ENCODE measurements at places on chromosomes 4 and X. TPM values are rescaled to one million over a fixed set of nuclear protein-coding genes. Genes with fewer than 3 reads are reported as not detected.
A peak's percentile ranks its signal among the peaks of the same experiment; 100 is the strongest.

CXXC4 gene
- total RNA-seq = 2.4 TPM

USP27X gene
- 5.1 TPM for total RNA-seq

DOK7 gene
- 0.22 TPM for total RNA-seq

UCHL1 gene
- 488 TPM for total RNA-seq

HDAC8 gene
- 22.5 TPM for total RNA-seq

- peaks cover 64% of the 10 kb centered on the region for H3K4me1 ChIP-seq
- H3K4me3 ChIP-seq = no peak overlapping the region
- peaks cover 6% of the 10 kb centered on the region for H3K36me3 ChIP-seq
- peak overlapping the region; percentile 80 for H3K27ac ChIP-seq
- no peak for DNase-seq
These were observed 112.5 kb downstream of the MID1 start for GRCh38 chrX:10507876-10508275.

- no peaks in the 10 kb centered on the region for H3K27me3 ChIP-seq
- no peak overlapping the region for H3K27ac ChIP-seq
- no peak overlapping the region for H3K4me3 ChIP-seq
- no peak for DNase-seq
These were observed 271.2 kb upstream of the SMIM31 start for GRCh38 chr4:164482758-164483157.

GRCh38 chrX:85993539-85994197 lies 53.7 kb downstream of the CHM start:
- no peak overlapping the region for H3K4me3 ChIP-seq
- no peak for DNase-seq
- no peak overlapping the region for H3K27ac ChIP-seq
- no peaks in the 10 kb centered on the region for H3K27me3 ChIP-seq

GRCh38 chrX:16711893-16712547 lies 449 bp downstream of the CTPS2 start:
- peak overlapping the region; percentile 82 for H3K4me3 ChIP-seq
- H3K4me1 ChIP-seq = peaks cover 12% of the 10 kb centered on the region
- peak; percentile 20 for DNase-seq
- H3K36me3 ChIP-seq = peaks cover 12% of the 10 kb centered on the region

GRCh38 chrX:39905538-39905891 lies 192.2 kb downstream of the BCOR start:
- peaks cover 16% of the 10 kb centered on the region for H3K27me3 ChIP-seq
- no peak for DNase-seq
- no peak overlapping the region for H3K4me3 ChIP-seq
- H3K36me3 ChIP-seq = no peaks in the 10 kb centered on the region
- H3K4me1 ChIP-seq = peaks cover 19% of the 10 kb centered on the region

GRCh38 chrX:9003041-9003440 lies 30.9 kb downstream of the FAM9B start:
- H3K27me3 ChIP-seq = no peaks in the 10 kb centered on the region
- H3K27ac ChIP-seq = no peak overlapping the region
- no peak for DNase-seq
- no peak overlapping the region for H3K4me3 ChIP-seq
- H3K4me1 ChIP-seq = no peaks in the 10 kb centered on the region

- 0 out of 2 replicates have a peak, but pooled peaks cover 2% of the 10 kb centered on the region for H3K36me3 ChIP-seq
- 0 out of 2 replicates have a peak, but pooled peaks cover 4% of the 10 kb centered on the region for H3K4me1 ChIP-seq
- H3K4me3 ChIP-seq = no peak within 1 kb of the TSS
- DNase-seq = no peak
These were observed at the start of gene NXF3 for GRCh38 chrX:103092942-103093341. NXF3 (minus strand) TSS chrX:103093143; CDS start chrX:103093023, 120 bp downstream.

DNA sequence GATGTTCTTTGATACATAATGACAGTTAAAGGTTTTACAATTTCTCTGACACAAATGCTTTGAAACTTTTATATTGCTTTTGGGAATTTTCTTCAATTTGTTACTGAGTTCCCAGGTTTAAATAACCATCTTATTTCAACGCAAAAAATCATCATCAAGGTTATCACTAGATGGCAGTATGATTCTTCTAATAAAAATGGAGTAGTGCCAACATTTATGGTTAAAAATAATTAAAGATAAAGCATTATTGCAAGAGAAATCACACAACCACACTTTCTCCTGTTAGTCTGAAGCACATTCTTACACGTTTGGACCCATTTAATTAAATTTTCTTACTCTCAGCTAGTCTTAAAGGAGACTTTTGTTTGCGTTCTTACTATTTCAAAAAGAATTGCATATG lies 611.3 kb upstream of the CPXCR1 start:
- peaks cover 4% of the 10 kb centered on the region for H3K4me1 ChIP-seq
- no peak overlapping the region for H3K4me3 ChIP-seq
- no peaks in the 10 kb centered on the region for H3K27me3 ChIP-seq
- DNase-seq = no peak
- no peak overlapping the region for H3K27ac ChIP-seq

DNA sequence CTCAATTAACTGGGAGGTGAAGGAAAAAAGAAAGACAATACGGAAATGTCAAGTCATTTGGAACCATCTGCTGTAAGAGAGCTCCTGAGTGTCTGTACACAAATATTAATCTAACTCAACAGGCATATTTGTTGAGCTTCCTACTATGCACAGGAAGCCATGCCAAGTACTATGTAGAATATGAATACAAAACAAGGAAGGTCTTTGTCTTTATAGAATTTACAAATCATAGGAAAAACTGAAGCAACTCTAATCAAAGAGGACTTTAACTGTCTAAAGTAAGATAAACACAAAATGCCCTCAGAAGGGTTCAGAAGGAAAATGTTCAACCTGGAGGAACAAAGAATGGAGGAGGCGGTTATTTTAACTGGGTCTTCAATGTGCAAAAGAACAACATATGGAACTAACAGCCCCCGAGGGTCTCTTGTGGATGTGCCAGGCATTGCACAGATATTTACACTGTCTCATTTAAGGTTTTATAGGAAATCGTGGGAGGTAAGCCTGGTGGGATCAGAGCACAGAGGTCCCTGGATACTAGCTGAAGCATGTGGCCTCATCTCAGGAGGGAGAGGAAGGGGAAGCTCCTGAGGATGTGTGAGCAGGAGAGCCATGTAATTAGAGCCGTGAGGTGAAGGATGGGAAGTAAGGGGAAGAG lies 5.8 kb downstream of the FAM114A1 start:
- H3K27me3 ChIP-seq = no peaks in the 10 kb centered on the region
- no peak overlapping the region for H3K4me3 ChIP-seq
- DNase-seq = no peak

DNA sequence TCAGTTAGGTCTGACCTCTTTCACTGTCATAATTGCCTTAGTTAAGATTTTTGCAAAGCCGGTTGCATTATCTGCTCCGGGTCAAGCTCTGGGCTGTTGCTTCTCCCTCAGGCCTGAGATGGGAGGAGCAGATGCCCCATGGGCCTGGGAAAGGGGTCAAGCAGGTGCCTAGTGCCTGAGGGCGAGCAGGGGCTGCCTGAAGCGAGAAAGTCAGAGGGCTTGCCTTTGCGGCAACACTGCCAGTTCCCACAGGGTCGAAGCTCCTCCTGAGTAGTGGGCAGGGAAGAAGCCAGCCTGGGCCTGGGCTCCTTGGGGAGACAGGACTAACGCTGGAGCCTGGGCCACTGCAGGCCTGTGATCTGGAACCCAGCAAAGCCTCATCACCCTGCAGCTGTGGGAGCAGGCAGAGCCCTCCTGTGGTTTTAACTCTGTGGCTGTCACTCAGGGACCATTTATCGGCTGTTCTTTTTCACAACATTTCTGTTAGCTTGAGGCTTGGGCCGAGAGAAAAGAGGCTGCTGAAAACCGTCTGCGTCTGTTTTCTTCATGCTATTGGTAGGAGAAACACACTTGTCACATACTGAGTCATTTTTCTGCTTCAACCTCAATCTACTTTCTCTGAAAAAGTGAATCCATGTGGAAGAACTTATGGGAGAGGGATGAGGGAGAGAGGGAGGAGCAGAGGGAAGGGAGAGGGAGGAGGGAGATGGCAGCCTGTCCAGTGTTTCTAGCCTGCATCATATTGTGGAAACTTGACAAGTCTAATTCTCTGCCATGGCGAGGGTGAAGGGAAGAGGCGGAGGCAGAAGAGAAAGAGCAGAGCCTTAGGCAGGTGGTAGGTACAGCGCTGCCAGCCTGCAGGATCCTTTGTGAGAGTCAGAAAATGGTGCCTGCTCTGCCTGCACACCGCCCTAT lies 68.4 kb downstream of the RHOH start:
- H3K27me3 ChIP-seq = no peaks in the 10 kb centered on the region
- H3K36me3 ChIP-seq = no peaks in the 10 kb centered on the region
- H3K4me1 ChIP-seq = peaks cover 19% of the 10 kb centered on the region
- DNase-seq = peak; percentile 31
- no peak overlapping the region for H3K27ac ChIP-seq
- no peak overlapping the region for H3K4me3 ChIP-seq

DNA sequence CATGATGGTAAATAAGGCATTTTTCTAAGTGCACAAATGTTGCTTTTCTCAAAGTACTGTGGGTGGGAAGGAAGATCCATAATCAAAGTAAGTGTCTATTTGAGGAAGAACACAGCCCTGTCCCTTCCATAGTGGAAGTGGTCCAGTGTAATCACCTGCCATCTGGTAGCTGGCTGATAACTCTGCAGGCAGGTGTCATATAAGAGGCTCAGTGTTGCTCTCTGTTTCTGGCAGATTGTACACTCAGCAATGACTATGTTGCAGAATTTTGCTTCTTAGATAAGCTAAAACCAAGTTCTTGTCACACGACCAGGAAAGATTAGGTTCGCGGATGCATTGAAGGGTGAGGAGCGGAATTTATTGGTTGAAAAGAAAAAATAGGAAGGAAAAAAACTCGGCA lies 20.9 kb downstream of the SAGE1 start:
- no peaks in the 10 kb centered on the region for H3K36me3 ChIP-seq
- no peak for DNase-seq
- no peak overlapping the region for H3K4me3 ChIP-seq
- H3K4me1 ChIP-seq = no peaks in the 10 kb centered on the region
